ENCODE measurements at places on chromosomes 4 and X.

- no peak for DNase-seq
Measured at GRCh38 chr4:44652002-44652401, 577 bp upstream of the YIPF7 start.

DNA sequence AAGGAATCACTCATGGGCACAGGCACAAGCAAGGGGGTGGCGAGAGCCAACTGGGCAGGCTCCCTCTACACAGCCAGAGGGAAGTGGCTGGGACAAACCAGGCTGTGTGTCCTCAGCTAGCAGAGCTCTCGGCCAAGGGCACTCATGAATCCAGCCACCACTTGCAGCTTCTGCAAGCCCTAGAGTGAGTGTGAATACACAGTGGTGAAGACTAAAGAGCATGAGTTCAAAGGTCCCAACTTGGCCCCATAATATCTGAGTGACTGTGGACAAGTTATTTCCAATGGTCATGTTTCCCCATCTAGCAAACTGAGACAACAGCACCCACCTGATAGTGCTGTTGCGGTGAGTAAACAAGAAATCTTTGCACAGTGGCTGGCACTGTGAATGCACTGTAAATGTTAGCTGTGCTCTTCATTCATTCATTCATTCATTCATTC, 51.7 kb downstream of the ADGRG2 start:
- no peak for DNase-seq

GRCh38 chr4:104128031-104128849, 366.5 kb downstream of the CXXC4 start:
- DNase-seq = no peak

- no peak for DNase-seq
Measured at GRCh38 chrX:17736478-17736855, 826 bp upstream of the SCML1 start.

DNA sequence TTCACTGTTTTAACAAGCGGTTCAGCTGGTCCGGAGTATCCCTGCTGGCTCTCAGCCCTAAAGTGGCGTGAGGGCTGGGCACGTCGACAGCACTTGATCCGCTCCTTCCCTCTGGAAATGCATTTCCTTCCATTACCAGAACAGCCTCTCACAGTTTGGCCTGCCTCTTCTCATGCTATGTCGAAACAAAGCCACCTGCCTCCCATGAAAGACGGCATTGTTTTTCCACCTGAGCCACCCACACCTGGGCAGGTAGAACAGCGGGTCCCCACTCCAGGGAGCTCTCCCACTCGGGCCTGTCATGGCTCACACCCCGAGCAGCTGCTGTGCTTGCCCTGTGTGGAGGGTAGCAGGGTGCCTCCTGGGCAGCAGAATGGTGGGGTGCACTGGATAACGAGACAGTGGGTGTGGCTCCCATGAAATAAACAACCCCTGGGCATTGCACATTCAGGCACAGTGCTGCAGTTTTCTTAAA, 86.2 kb downstream of the FHDC1 start:
- DNase-seq = no peak

DNA sequence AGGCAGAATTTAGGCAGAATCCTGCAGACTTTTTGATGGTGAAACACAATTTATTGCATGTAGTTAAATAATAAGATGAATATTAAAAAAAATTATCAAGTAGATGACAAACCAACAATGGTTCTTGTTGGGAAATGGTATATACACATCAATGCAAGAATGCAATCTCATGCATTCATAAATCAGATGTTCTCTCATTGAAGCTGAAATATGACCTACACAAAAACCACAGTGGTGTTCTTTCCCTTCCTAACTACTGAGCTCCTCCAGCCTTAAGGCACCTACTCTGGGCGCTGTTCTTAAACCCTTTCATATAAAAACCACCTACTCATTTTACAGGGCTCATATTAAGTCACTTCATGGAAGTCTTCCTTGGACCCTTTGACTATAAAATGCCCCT, 64.1 kb downstream of the ANTXR2 start:
- DNase-seq = no peak

DNA sequence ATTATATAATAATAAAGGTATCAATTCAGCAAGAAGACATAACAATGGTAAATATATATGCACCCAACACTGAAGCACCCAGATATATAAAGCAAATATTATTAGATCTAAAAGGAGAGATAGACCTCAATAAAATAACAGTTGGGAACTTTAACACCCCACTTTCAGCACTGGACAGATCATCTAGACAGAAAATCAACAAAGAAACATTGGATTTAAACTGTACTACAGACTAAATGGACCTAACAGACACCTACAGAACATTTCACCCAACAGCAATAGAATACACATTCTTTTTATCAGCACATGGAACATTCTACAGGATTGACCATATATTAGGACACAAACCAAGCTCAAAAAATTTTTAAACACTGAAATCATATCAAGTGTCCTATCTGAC, 76.6 kb downstream of the CBR4 start:
- DNase-seq = no peak

- DNase-seq = no peak
Measured at GRCh38 chrX:19578956-19579355, 63.6 kb upstream of the MAP3K15 start.

DNA sequence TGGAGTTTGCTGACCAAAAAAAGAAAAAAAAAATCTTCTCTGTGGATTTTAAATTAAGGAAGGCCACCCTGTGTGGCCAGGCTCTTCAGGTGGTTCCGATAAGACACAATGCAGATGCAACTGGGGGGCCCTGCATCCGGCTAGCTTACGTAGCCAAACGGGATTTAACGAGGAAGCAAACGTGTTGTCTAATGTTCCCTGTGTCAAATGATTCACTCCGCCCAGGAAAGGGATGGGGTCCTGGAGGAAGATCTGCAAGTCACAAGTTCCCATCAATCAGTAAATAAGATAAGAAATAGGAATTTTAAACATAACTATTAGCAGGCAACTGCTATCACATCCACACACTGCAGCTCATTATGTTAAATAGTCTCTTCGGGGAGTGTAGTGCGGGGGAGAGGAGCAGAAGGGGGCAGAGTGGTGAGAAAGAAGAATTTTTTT, 216.4 kb upstream of the GYPA start:
- DNase-seq = no peak

Measured in stromal cell of bone marrow (primary cell).